ENCODE measurements at places on chromosomes 2 and 18.

- no peak for DNase-seq
Observed at GRCh38 chr2:143957321-143957720, 562.6 kb downstream of the ZEB2 start.

DNA sequence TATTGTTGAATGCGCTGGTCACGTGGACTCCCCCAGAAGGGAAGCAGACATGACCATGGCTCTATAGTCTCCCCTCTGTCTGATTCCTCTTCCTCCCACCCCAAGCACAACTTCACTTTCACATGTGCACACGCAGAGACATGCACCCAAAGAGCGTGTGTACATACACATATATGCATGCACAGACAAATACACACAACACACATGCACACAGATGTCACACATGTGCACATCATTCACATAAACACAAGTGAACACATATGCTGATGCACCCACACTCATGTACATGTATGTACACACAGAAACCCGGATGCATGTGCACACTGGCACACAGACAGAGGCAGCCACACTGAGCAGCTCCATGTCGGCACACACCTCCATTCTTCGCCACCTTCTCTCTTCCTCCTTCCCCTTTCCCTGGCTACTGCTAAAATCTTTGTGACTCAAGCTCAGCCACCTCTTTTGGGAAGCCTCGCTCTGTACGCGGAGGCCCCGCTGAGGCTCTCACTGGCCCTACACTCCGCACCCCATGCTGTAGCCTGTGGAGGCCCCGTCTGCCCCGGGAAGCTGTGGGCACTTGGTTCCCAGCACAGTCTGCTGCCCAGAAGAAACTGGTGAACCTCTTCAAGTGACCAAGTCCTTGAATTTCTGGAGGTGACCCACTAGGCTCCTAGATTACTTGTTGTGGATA, 101.6 kb upstream of the TEX51 start:
- DNase-seq = no peak

GRCh38 chr18:79624356-79625170, 55.0 kb upstream of the CTDP1 start:
- no peak for DNase-seq

DNA sequence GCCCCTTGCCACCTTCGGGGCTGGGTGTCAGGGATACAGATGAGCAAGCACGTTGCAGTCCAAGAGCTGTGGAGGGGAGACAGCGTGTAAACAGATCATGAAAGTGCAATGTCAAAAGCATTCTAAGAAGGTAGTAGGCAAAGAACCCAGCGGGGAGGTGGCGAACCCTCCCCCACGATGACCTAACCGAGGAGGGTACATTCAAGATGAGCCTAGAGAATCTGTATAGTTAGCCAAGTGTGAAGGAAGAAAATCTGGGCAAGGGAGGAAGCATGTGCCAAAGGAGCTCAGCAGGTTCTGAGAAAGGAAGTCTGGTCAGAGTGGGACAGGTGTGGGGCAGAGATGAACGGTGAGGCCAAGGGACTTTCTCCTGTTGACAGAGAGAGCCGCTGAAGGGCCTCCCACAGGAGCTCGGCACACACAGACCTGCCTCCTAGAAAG, 106.9 kb downstream of the SP3 start:
- no peak for DNase-seq

DNA sequence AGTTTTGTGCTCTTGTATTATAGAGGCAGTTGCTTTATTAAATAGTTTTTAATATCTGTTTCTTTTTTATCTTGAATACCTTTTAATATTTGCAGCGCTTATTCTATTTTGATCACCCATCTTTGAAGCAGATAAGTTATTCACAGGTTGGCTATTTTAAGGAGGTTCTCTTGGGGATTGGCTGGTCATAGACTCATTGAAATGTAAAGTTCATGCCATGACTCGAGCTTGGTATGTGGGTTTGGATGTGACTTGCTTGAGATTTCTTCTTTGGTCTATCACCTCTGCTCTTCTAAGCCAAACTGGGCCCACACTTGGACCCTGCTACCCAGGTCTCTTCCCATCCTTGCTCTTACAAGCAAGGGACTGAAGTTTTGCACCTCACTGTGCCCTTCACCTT, 33.6 kb downstream of the FARP2 start:
- DNase-seq = no peak

DNA sequence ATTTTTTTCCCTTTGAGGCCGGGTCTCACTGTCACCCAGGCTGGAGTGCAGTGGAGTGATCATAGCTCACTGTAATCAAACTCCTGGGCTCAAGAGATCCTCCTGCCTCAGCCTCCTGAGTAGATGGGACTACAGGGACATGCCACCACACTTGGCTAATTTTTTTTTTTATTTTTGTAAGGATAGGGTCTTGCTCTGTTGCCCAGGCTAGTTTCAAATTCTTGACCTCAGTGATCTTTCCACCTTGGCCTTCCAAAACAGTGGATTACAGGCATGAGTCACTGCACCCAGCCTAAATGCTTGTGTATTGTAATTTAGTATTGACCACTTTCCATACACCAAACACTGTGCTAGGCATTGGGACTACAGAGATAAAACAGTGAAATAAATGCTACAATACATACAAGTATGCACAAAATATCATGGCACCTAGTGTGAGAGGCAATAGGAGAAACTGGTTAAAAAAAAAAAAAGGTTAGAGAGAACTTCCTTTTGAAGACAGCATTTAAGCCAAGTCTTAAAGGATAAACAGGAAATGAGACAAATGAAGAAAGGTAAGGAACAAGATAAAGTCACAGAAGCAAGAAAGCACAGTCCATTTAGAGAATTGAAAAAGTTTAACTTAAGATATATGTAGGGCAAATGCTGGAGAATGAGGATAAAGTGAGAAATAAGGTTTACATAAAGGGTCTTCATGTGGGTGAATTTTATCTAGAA, 113.4 kb downstream of the GORASP2 start:
- peak; percentile 2 for DNase-seq

DNA sequence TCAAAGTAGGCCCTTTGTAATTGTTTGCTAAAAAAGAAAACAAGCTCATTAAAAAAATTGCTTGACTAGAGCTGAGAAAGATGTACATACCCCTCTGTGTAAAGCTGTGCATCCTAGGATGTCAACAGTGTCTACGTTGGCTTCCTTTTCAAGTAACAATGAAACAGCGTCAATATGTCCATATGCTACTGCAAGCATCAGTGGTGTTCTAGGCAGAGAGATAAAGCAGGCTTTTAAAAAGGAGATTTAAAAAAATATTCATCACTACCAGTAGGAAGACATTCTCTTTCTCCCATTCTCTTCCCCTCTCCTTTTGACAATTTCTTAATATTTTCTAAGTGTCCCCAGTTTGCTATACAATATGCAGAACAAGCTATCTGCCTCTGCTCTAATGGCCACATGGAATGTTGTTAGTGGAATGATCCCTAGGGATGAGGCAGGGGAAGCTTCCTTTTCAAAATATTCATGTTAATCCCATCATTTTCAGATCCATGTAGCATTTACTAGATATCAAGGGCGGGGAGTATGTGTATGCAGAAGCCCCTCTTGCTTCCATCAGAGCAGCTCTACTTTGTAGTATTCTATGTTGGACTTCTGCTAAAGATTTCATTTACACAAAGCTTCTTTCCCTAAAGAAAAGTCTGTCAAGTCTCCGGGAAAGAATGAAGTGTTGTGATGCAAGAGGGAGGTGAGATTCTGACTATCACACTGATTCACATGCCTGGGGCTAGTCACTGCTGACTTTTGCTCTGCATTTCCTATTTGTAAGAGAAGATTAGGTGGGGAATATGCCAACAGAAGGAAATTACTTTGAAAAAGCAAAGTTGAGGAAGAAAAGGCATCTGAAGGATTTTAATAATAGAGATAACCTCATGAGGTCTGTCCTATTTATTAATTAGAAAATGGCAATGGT, 81.5 kb upstream of the PGAP1 start:
- DNase-seq = no peak

GRCh38 chr2:41495050-41495449, 552.8 kb upstream of the PKDCC start:
- DNase-seq = no peak

GRCh38 chr2:38602136-38602731, 494 bp downstream of the HNRNPLL start:
- peak; percentile 39 for DNase-seq

- DNase-seq = no peak
Observed at GRCh38 chr2:234666911-234667310, 170.0 kb upstream of the ARL4C start.

GRCh38 chr2:28340312-28341202, 52.1 kb upstream of the FOSL2 start:
- no peak for DNase-seq

- DNase-seq = no peak
Observed at GRCh38 chr2:127511917-127512316, 14.4 kb downstream of the IWS1 start.

GRCh38 chr2:107340955-107341354, 455.0 kb upstream of the ST6GAL2 start:
- no peak for DNase-seq

- DNase-seq = peak; percentile 74
Observed at GRCh38 chr2:201257381-201257955, 2.9 kb upstream of the CASP8 start.

DNA sequence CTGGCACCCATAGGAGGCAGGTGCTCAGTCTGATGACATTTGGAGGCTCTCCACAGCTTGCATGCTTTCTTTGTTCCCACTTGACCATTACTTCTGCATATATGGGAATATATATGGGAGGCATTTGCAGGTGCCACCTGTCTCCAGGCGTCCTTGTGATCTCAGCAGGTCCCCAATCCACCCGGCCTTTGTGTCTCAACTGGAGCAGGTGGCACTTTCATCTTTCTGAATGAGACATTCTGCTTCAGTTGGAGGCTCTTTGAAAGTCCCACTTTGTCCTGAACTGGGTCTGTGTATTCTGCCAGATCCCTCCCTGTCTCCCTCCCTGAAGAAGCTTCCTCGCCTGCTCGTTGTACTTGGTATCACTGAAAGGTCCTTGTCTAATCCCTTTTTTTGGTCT, 318.1 kb upstream of the EPAS1 start:
- DNase-seq = no peak

DNA sequence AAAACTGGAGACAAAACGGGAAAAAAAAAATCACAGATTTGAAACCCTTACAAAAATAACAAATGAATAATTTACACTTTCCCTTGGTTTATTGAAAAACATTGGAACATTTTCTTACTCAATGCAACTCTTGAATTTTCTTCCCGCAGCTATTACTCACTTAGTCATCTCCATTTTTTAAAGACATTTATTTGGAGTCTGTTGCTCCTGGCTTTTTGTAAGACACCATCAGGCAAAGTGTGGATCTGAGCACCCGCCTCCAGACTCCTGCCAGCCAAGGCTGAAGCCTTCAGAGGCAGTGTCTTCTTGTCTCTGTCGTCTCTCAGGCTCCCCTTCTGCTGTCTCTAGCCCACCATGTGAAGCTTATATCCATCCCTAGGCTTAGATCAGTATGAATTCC, 46.2 kb downstream of the TRIB2 start:
- DNase-seq = no peak

- DNase-seq = no peak
Observed at GRCh38 chr2:8574196-8575037, 107.4 kb upstream of the ID2 start.

DNA sequence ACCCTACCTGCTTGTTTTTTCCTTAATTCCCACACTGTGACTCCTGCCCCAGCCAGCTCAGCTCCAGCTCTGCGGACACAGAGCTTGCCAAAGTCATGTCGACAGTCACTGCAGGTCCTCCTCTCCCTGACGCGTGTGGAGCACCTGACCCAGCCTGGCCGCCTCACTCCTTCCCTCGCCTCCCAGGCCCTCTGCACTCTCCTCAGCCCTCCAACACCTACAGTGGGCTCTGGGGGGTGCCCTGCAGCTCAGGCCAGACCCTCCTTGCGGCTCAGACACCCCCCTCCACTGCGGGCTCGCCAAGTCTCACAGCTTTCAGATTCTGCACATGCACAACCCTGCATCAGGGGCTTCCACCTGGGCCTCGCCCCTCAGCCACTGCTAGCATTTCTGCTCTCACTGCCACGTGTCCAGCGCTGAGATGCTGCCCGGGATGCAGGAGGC, 68.3 kb downstream of the NDUFA10 start:
- no peak for DNase-seq

- no peak for DNase-seq
Observed at GRCh38 chr18:74331404-74331803, 15.8 kb downstream of the C18orf63 start.

GRCh38 chr2:123913143-123913735, 111.8 kb upstream of the CNTNAP5 start:
- no peak for DNase-seq

DNA sequence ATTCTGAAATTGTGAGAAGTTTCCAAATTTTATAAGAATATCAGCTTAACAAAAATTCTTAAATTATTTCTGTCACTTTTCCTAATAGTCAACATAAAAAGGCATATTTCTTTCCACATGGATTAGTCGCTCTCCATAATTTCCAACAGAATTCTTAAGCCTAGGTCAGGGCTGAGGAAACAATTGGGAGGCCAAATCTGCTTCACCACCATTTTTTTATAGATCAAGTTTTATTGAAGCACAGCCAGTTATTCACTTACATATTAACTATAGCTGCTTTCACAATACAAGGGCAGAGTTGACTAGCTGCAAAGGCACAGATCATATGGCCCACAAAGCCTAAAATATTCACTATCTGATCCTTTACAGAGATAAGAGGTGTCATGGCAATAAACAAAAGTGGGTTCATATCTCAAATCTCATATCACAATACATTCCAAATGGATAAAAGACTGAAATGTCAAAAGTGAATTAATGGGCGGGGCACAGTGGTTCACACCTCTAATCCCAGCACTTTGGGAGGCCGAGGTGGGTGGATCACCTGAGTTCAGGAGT, 18.7 kb downstream of the MEMO1 start:
- no peak for DNase-seq

DNA sequence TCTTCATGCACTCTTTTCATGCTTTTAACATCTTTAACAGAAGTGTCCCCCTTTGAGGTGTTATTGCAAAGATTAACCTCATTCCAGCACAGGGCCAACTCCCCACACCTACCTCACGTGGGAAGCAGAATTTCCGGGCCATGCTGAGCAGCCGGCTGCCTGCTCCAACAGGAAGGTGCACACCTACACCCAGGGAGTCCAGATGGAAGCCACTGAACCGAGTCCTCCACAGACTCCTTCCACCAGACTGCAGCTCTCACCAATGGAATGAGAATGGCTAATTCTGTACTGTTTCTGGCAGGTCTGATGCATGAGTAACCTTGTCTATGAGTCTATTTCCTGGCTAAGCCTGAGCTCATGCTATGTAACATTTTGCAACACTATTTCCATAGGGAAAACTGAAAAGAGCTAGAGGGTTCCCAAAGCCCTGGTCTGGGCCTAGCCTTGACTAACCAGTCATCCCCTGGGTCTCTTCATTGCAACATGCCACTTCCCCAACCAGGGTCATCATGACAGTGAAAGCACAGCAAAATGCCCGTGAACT, 11.0 kb downstream of the ERFE start:
- no peak for DNase-seq

GRCh38 chr2:160695402-160696086, 201.9 kb upstream of the RBMS1 start:
- no peak for DNase-seq
